AG04449 (cell line): ENCODE measurements at places on chromosomes 5 and 9.
A peak's percentile ranks its signal among the peaks of the same experiment; 100 is the strongest.

DNA sequence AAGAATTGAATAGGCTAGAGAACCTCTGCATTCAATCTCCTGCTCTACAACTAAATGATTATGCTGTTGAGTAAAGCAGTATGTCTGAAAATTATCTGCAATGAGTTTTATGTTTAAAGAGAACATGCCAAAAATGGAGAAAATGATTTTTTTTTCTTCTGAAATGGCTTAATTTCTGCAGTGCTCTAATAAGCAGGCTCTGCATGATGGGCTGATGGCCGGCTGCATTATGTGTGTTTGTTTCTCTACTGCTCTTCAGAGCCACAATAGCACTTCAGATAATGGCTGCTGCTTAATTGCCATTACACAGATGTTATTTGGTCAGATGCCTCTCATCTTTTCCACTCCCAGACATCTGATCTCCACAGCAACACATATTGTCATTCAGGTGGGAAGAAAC lies 286.4 kb upstream of the DMAC1 start:
- no peak for DNase-seq

DNA sequence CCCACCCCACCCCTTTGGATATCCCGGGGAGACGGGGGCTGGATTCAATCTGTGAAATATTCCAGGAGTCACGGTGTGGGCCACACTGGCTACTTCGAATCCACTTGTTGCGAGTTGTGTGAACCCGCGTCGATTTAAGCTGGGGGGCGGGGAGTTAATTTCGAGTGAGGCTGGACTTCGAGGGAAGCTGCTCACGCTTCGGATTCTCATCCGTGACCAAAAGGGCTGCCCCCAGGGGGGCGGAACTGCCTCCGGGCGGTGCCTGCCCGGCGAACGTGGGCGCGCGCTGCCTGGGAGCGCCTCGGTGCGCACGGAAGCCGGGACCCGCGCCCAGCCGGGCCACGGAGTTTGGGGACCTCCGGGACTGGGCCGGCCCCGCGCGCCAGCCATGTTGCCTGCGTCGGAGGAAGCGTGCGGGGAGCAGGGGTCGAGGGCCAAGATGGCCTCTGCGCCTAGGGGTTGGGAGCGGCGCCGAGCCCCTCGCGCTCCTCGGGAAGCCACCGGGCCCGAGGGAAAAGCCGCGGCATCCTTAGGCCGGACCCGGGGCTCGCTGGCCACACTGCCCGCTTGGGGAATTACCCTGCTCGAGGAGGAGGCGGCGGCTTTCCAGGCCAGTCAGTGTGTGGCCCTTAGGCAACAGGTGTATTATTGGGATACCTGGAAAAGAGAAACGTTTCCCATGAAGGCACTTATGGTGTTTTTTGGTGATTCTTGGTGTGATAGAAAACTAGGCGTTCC lies 975 bp downstream of the OCLN start:
- DNase-seq = no peak

- peak; percentile 92 for DNase-seq
Observed at GRCh38 chr5:98341038-98342032, 432.1 kb upstream of the RGMB start.

DNA sequence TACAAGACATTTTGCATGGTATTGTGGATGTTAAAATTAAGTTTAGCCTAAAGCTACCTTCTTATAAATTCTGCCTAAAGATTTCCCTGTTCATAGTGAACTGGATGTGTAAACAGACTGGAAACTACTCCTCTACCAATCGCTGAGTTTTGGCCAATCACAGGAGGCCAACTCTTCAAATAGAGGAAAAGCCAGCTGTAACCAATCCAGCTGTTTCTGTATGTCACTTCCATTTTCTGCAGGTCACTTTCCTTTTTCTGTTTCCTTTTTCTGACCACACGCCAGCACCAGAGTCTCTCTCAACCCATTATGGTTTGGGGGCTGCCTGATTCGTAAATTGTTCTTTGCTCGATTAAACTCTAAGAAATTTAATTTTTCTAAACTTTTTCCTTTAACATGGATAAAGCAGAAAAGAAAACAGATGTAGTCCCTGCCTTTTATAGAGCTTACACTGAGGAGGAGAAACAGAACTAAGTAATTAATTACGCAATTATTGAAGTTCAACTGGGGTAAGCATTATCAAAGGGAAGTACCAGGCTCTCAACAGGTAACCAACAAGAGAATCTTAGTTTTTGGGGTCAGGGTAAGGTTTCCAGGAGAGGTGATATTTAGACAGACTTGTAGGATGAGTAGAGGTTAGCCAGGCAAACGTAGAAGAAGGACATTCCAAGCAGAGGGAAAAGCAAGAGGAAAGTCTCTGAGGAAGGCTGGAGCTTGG lies 27.7 kb downstream of the RANBP3L start:
- no peak for DNase-seq

GRCh38 chr5:5826911-5827310 lies 404.4 kb downstream of the ICE1 start:
- no peak for DNase-seq
